ENCODE measurements at places on chromosomes 6 and 20. TPM values are rescaled to one million over a fixed set of nuclear protein-coding genes. Genes with fewer than 3 reads are reported as not detected.

CLDN20 gene
- not detected for total RNA-seq

SYCP2L gene
- total RNA-seq = not detected

LY6G6D gene
- total RNA-seq = not detected

ZSCAN16 gene
- 1.9 TPM for total RNA-seq

OLIG3 gene
- total RNA-seq = not detected

THBD gene
- total RNA-seq = 45.2 TPM

C6orf15 gene
- total RNA-seq = not detected

AARS2 gene
- total RNA-seq = 7.3 TPM

BMP6 gene
- total RNA-seq = not detected

SLC26A8 gene
- total RNA-seq = not detected

PROKR2 gene
- total RNA-seq = not detected

ARFRP1 gene
- total RNA-seq = 29.1 TPM

KCNQ2 gene
- not detected for total RNA-seq

HLA-DMB gene
- total RNA-seq = 5.1 TPM

GSTA2 gene
- total RNA-seq = 0.12 TPM

DCDC2 gene
- total RNA-seq = 0.20 TPM

IL17A gene
- not detected for total RNA-seq

PPP1R3G gene
- 1.3 TPM for total RNA-seq

FERMT1 gene
- total RNA-seq = 2.0 TPM

RPL7L1 gene
- 187 TPM for total RNA-seq

TMEM170B gene
- 1.2 TPM for total RNA-seq

Data from M059J (cell line).